Progenitor cell of endocrine pancreas (in vitro differentiated cells): ENCODE measurements at places on chromosomes 12 and 14.

DNA sequence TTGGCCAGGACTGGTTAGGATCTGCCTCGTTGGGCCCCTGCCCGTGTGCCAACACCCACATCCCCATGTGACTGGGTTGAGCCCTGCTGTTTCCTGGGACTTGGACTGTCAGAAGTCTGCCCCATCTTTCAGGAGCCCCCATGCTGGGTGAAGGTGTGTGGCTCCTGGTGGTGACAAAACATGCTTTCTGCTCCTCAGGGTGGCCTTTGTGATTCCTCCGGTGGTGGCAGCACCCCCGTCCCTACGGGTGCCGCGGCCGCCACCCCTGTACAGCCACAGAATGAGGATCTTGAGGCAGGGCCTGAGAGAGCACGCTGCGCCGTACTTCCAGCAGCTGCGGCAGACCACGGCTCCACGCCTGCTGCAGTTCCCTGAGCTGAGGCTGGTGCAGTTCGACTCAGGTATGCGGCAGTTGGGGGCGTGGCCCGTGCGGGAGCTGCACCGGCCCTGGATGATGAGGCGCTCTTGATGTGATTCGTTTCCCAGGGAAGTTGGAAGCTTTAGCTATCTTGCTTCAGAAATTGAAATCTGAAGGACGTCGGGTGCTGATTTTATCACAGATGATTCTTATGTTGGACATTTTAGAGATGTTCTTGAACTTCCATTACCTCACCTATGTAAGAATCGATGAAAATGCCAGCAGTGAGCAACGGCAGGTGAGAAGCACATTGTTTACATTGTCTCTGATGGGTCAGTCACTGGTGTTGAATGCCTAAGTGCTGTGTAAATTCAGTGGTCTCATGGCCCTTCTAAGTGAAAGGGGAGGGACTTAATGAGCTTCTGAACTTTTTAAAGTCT lies 80.0 kb downstream of the EP400 start:
- DNase-seq = no peak

- DNase-seq = no peak
Measured at GRCh38 chr12:110135806-110136205, 11.6 kb downstream of the IFT81 start.

- DNase-seq = no peak
Measured at GRCh38 chr14:75113932-75114539, 12.8 kb downstream of the NEK9 start.

DNA sequence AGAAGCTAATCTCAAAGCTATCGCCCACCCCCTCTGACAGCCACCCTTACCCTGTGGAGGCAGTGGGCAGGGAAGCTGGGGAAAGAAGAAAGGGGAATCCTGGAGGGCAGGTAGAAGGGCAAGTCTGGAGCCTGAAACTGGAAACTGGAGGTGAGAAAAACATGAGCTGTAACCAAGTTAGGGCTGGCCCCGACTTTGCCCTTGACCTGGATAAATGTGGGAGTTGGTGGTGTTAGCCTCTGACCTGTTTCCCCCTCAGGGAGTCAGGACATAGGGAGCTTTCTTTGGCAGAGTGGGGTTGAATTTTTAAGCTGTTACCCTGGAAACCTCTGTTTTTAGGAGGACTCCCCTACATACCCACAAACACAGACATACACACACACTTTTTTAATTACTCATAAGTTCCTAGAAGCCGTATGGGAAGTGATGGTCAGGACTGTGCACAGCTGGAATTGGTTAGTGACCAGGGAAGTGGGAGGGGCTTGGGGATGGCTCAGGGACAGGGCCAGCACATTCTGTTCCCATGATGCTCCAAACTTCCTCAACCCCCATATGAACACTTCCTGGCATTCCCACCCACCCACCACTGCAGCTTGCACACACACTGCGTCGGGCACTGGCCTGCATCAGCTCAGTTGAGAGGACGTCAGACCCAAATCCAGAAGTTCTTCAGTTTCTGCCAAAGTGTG lies 5.0 kb upstream of the MMP19 start:
- no peak for DNase-seq

DNA sequence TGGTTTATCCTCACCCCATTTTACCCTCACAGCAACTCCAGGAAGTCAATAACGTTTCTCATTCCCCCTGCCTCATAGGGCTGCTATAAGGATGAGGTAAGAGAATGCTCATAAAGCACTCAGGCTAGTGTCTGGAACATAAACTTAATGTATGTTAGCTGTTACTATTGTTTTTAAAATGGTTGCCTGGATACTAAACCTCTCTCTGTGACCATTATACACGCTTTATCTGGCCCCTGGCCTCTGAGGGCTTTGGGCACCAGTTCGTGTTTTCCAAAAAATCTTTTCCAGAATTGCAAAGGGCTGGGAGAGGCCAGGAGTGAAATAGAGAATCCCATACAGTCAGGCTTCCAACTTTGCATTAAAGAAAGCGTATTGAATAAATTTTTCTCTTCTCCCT lies 113.9 kb downstream of the KTN1 start:
- no peak for DNase-seq

GRCh38 chr12:18851271-18851670 lies 113.4 kb downstream of the CAPZA3 start:
- DNase-seq = no peak

GRCh38 chr14:95500201-95500681 lies 16.2 kb downstream of the SYNE3 start:
- no peak for DNase-seq

DNA sequence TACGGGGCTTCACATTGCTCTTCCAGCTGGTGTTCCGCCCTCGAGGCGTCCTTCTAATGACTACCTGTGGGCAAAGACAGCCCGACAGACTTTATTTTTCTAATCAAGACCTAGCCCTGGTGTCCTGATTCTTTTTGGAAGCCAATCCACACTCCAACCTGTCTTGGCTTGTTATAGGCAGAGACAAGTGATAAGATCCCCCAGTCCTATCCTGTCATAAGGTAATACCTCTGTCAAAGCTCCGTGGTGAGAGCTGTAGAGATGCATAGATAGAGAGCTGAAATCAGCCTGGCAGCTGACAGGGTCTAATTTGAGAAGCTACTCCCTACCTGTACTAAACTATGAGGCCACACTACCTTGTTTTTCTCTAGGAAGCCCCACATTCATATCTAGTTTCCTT lies 11.5 kb upstream of the WNK1 start:
- DNase-seq = no peak

DNA sequence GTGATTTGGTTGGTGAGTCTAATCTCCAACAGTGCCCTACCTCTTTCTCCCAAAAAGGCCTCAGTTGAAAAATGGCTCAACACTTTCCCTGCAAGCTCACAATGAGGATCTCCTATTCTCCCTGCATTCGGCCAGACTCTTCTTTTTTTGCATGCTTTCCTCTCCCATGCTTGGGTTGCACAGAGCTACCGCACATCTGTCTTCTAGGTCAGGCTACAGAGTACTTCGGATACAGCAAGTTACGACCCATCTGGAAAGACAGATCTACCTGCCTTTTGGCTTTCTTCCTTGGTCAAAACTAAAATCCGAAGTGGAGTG lies 305 bp upstream of the SLC16A7 start:
- no peak for DNase-seq
